ENCODE measurements at places on chromosomes 5 and 9.

DNA sequence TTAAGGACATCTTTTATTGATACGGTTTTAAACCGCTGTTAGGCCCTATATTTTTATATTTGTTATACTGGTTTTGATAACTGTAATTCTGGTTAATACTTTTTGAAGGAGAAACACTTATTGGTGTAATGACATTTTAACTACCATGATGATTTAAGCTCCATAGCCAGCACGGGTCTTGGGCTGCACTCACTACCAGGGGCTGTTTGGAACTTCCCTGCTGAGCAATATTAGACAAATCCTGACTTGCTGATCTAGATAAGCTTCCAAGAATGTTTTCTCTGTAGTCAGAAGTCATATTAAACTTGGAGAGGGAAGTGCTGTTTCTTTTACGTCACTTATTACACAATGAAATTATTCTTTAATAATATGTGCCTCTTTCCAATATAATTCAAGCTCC is 540.0 kb upstream of the GRAMD2B start:
- DNase-seq, result no peak

DNA sequence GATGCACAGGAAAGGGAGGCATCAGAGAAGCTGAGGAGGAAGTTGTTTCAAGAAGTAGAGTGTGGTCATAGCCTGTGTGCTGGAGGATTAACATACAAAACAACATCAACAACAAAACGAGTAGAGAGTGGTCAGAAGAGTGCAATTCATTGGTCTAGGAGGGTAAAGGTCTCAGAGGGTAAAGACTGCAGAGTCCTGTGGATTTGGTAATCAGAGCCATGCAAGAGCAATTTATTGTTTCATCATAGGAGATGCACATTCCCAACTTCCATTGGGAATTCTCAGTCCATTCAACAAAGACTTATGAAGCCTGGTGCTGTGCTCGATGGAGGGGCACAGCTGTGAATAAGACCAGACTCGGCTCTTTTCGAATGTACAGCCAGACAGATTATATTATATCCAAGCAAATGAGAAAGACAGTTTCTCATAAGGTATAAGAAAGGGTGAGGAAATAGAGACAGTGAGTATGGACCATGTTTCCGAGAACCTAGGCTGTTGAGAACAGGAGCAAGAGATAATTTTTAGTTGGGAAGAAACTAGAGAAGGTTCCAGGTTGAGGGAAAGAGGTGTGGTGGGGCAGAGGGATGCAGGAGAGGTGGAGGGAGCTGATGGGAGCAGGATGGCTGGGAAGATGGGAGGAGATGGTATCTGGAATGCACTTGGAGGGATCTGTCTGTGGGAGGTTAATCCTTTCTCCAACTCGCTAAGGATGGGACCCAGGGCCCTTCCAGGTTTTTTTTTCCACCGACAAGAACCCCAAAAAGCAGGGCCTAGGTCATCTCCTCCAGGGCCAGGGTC is 7.9 kb upstream of the MYORG start:
- DNase-seq, result no peak

DNA sequence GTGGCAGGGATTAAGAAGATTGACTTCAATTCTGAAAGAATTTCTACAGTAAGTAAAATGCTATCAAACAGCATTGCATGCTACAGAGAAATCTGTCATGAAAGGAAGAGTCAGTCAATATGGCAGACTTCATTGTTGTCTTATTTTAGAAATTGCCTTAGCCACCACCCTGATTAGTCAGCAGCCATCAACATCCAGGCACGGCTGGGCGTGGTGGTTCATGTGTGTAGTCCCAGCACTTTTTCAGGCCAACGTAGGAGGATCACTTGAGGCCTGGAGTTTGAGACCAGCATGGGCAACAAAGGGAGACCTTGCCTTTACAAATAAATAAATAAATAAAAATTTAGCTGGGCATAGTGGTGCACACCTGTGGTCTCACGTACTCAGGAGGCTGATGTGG is 46.6 kb downstream of the RMI1 start:
- DNase-seq, result no peak

GRCh38 chr5:19902316-19902934 is 85.6 kb downstream of the CDH18 start:
- DNase-seq, result no peak

DNA sequence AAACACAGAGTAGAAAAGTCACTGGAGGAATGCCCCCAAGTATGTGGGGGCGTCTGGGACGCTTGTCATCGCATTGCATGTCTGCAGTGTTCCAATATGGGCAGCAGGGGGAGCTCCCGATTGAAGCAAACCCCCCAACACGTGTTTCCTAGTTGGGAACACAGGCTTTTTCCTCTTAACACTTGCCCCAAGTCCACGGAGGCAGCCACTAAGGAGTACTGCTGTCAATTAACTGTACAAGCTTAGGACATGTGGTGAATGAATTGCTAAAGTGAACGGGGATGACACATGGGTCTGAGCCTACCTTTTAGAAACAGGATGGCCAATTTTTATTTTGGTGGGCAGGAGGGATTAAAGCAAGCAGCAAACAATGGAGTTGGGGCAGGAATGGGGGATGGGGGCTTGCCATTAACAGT is 2.2 kb downstream of the GABRB2 start:
- peak; percentile 12 for DNase-seq

DNA sequence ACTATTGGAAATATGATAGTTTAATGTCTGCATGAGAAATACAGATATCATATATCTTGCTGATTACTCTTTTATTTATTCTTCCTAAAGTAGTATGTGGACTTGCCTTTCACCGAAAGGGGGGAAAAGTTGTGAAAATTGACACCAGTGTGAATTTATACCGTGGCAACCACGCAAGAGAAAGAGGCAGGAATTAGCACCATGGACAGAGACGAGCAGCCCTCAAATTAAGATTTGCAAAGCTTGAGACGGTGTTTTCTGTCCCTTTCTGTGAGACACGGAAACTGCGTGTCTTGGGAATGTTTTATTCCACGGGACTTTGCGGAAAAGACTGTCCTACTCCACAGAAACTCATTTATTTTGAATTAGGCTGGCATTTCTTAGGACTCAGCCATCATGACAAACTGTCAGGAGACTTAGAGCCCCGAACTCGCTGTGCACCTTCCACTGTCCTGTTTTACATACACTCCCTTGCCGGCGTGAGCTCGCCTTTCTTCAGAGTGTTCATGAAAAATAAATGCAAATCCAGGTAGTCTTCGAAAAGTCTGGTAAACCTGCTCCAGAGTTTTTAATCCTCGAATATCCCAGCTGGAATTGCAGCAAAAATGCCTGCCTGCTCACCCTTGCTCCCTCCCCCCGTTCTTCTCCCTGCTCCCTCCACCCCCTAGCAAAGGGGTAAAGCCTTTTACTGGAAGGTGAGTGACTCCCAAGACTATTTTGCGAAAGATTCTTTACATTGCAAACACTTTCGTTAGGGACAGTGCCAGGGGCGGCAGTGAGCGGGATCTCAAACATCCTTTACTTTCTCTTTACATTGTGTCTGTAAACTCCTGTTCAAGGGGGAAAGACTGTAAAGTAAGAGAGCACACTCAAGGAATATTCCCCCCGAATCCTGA is 3.8 kb upstream of the ELAVL2 start:
- no peak for DNase-seq

- DNase-seq, result no peak
These were observed 45.7 kb downstream of the SH3GL2 start for GRCh38 chr9:17624571-17624970.

DNA sequence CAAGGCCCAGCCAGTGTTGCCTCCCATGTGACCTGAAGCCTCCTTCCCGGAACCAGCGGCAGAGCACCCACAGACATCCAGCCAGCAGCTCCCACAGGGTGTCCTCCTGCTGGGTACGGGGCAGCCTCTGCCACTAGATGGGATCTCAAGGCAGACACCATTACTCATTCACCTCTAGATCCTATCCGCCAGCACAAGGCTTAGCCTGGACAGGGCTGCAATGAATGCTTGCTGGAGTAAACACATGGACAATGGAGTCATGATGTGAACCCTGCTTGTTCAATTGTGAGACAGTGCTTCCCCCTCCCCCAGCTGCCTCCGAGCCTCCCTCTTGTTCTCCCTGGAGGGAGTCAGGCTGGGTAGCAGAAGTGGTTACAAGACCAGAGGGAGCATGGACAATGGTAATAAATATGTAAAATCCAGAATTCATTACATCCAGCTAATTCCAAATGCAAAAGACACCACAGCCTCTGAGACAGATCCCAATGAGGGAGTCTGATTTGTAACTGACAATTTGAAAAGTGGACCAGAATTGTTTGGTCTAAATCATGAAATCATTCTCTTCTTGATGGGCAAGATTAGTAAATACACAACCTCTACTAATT is 132.0 kb downstream of the CRB2 start:
- no peak for DNase-seq

GRCh38 chr9:37995961-37996818 is 72.8 kb downstream of the SHB start:
- DNase-seq, result no peak

GRCh38 chr5:11854936-11855335 is 49.3 kb downstream of the CTNND2 start:
- no peak for DNase-seq

DNA sequence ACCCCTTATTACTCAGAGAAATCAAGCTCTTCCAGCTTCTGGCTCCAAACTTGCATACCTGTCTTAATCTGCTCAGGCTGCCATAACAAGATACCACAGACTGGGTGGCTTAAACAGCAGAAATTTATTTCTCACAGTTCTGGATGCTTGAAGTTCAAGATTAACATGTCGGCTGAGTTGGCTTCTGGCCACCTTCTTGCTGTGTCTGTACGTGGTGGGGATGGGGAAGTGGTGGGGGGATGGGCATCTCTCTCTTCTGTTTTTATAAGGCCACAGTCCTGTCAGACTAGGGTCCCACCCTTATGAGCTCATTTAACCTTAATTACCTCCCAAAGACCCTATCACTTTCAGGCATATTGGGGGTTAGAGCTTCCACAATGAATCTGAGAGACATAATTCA is 140.5 kb downstream of the SV2C start:
- no peak for DNase-seq

- no peak for DNase-seq
These were observed 261.6 kb downstream of the BNC2 start for GRCh38 chr9:16608906-16609305.

GRCh38 chr5:154593071-154593470 is 115.0 kb upstream of the HAND1 start:
- no peak for DNase-seq

GRCh38 chr5:153476767-153477166 is 13.7 kb upstream of the GRIA1 start:
- no peak for DNase-seq

DNA sequence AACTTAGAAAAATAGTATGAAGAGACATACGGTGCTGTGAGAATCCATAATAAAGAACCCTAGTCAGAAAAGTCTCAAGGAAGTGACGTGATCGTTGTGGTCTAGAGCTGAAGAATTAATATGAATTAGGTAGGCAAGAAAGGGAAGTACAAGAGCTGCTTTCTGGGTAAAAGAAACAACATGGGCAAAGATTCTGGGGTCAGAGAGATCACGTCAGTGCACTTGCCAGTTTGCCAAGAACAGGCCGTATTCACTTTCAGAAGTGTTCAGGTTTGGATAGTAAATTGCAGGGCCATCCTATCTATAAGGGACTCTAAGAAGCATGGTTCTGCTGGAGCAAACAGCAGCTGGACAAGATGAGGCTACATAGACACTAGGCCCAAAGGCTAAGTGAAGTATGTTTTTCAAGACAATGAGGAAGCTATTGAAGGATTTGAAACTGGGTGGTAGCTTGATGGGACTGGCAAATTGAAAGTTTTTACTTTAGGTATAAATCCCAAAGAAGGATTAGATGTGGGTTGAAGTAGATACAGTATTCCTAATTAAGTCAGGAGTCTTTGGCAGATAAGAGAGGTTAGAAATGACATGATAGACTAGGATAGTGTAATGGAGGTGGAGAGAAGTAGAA is 4.8 kb upstream of the CHD1 start:
- peak; percentile 66 for DNase-seq

DNA sequence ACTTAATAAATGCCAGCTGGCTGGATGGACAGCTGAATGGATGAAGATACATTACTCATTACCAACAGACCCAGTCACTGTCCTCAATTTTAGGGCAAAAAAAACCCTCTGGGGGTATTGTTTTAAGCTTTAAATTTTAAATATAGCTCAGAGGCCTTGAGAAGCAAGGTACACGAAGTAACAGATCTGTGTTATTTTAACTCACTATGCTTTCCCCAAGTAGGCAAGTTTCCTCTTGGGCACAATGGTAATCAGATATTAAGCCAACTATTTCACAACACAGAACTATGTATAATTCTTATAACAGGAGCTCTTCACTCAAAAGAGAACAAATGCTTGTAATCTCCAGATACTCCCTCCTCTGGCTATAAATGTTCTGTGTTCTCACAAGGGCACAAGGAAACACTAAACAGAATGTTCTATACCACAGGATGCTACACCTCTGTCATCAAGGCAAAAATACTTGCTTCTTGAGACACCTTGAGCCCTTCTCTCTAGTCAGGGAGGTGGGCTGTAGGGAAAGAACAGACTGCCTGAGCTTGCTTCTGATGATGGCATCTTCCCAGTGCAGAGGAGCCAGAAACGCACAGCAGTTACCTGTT is 443.8 kb downstream of the SPOCK1 start:
- DNase-seq, result no peak

DNA sequence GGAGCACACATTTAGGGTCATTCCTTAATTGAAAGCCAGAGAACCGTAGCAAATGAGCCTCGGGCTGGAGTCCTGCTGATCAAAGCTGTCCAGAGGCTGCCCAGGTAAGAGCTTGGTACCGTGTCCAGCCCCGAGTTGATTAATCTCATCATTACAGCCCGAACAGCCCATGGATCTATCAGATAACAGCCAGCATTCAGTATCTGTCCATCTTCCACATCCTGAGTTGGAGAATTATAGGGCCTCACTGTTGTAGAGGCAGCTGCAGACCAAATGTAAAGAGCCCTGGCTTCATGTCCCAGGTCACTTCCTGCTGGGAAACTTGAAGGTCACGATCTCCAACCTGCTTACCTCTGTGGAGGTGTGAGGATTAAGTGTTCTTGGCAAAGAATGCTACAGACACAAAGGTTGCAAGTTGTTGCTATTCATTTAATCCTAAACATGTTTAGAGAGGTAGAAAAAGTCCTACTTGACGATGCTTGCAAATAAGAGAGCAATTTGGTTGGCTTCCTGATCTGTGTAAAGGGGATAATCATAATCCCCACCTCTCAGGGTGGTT is 16.1 kb downstream of the GGTA1 start:
- DNase-seq, result no peak

- no peak for DNase-seq
These were observed 18.3 kb downstream of the ASPN start for GRCh38 chr9:92463984-92464383.

DNA sequence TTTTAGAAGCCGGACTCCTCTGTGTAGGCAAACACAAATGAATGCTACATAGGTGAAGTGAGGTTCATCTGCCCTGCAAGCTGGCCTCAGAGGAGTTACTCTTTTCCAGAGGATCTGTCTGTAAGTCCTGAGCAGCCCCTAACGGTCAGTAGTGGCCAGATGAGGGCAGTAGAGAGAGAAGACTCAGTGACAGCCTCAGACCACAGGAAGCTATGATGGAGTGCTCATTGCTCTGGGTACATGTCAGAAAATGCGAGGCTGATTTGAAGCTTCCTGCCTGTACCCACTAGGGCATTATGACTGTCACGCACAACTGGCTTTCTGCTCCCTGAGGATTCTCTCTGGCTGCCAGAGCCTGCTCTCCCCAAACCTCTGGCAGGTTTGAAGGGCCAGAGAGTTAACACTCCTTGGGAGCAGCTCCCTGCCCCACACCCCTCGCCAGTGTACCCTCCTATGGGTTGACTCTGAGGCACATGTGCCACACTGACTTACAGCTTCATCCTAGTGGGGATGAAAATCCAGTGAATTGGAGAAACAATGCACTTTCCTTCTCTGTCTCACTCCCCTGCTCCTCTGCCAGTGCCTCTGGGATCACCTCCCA is 141.5 kb downstream of the GABRG2 start:
- DNase-seq, result no peak
